ENCODE measurements at places on chromosomes 6 and 20.
A peak's percentile ranks its signal among the peaks of the same experiment; 100 is the strongest.

DNA sequence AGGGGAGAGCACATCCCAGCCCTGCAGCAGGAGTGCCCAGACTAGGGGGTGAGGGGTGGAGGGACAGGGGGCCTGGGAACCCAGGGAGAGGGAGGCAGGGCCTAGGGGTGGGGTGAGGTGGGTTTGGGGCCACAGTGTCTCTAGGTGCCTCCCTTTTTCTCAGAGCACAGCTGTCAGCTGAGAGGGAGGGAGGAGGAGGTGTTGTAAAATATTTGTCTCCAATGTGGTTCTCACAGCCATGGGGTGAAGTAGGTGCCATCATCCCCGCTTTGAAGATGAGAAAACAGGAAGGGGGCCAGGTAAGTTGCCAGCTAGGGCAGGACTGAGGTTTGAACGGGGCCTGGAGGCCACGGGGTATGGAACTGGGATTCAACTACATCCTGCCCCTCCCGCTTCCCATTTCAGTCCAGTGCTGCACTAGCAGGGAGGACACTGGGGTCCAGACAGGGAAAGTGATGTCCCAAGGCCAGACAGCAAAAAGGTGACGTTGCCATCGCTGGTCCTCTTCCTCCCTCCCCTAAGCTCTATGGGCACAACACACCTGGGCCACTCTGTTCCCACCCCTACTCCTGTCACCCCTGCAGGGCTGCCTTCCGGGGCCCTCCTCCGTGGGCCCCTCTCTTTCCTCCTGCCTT is 20.3 kb downstream of the PACSIN1 start:
- peak; percentile 35 for DNase-seq

GRCh38 chr6:4395386-4395785 is 260.0 kb upstream of the ECI2 start:
- DNase-seq: no peak

- DNase-seq: no peak
These were observed 54.5 kb downstream of the KIF16B start for GRCh38 chr20:16518784-16519084.

- DNase-seq: no peak
These were observed 139.7 kb downstream of the TRDN start for GRCh38 chr6:123497025-123497424.

DNA sequence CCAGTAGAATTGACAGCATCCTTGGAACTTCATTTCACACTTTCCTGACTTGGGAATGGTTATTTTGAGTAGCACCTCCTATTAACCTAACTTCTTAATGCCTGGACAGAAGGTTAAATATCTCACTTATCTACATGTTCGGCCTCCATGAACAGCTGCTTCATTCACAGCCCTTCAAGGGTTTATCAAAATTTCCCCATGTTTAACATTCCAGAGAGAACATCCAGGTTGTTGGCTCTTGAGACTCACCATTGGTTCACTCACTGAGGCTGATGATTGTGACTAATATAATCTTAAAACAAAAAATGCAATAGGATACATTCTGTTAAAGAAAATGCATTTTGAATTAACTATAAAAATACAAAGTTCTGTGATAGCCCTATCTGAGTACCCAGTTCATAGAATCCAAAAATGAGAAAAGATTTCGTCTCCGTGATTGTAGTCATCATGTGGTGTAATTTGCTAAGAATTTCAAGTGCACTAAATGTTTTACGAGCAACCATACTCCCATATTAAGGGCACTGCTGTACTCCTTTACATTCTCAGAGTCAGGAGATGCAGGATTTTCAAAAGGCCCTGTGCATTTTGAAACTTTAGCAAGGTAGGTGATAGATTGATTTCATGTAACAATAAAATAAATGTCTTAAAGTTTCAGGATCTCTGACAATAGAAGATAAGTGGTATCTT is 260.6 kb upstream of the TAB2 start:
- DNase-seq: no peak

- DNase-seq: no peak
These were observed 109.3 kb downstream of the GPX5 start for GRCh38 chr6:28634761-28635546.

DNA sequence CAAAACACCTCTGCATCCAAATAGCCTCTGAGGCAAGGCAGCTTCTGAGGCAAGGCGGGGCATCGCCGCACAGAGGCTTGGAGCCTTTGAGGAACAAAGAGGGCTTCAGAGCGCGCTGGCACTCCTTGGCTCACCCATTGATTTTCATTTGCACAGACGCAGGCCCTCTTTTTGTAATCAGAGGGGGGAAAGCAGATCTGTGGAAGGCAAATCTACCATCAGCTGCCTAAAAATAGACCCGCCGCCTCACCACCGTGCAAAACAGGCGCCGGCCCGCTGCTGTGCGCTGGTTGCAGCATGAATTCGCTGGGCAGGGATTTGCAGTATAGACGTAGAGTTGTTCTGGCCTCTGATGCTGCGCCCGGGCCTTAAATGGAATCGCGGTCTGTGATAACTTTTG is 69.9 kb upstream of the STMND1 start:
- DNase-seq: no peak

DNA sequence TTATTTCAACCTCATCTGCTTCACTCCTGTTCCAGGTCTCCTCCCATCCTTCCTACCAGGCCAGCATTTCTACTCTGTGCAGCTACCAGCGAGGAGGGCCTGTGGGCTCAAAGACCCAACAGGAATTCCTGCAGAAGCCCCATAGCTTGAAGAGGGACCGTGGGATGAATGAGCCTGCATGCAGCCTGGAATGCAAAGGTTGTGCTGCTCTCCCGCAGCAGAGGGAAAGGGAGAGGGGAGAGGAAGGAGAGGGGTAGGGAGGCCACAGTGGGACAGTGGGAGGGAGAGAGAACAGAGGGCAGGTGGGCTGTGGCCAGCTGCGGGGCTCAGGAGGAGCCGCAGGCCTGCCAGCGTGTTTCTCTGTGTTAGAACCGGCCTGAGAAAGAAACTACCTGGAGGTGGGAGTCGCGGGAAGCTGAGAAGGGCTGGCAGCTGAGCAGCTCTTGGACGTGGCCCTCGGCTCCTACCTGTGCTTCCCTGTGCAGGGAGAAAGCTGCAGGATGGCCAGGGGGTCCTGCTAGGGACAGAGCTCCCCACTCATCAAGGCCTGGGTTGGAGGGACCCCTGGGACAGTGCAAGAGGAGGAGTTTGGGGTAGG is 66.1 kb upstream of the MLN start:
- no peak for DNase-seq

- DNase-seq: no peak
These were observed 341.2 kb downstream of the CDKAL1 start for GRCh38 chr6:20875369-20875963.

DNA sequence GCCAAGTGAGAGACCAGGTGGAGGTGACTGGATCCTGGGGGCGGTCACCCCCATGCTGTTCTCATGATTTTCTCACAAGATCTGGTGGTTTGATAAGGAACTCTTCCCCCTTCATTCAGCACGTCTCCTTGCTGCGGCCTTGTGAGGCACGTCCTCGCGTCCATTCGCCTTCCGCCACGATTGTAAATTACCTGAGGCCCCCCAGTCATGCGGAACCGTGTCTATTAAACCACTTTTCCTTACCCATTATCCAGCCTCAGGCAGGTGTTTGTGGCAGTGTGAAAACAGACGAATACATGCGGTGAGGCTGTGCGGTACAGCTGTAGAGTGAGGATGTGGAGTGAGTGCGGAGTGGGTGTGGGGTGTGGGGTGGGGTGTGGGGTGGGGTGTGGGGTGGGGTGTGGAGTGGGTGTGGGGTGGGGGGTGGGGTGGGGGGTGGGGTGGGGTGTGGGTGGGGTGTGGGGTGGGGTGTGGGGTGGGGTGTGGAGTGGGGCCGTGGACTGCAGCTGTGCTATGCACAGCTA is 12.1 kb upstream of the NTSR1 start:
- DNase-seq: no peak

DNA sequence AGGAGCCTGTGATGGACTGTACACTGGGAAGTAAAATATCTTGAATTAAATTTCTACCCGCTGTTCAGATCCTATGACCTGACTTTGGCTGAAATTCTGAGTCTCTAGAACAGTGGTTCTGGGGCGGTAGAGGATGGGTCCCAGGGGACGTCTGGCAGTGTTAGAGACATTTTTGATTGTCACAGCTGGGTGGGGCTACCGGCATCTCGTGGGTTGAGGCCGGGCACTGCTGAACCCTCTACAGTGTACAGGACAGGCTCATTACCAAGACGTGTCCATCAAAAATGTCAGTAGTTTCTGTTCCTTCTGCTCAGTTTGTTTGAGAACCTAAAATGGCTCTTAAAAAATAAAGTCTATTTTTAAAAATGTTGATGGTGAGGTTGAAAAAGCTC is 11.5 kb upstream of the RPS6KA2 start:
- DNase-seq: no peak

GRCh38 chr20:17721802-17722486 is 22.2 kb downstream of the BANF2 start:
- peak; percentile 51 for DNase-seq

- DNase-seq: no peak
These were observed 588.0 kb upstream of the ARID1B start for GRCh38 chr6:156189195-156189594.

DNA sequence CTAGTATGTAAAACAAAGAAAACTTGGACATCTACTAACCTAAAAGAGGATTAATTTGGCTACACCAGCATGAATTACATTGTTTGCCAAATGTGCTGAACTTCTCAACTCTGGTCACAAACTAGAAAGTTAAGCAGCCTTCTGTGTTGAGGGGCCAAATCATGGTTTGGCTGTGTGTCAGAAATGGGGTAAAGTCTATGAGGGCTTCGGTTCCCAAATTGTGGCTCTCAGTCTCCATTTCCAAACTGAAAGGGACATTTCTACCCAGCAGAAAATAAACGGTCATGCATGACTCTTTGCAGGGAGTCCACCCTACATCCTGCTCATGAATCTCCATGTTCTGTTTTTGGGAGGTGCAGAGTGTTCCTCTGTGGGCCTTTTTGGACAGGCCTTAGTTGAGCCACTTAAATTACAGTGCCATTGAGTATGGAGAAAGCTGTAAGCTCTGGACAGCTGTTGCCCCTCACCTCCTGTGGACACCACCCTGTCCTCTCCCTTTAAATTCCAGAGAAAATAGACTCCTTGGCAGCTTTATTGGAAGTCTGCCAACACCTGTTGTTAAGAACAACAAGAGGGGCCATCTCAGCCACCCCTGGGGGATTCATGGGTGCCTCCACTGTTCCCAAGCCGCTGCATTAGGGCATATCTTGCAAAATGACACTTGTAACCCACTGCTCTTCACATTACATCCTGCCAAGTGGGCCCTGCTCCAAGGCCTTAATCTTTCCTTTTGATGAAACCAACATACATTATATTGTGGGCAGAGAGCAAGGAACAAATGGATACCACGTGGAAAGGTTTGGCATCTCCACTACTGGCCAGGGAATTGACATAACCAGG is 27.5 kb upstream of the SNRPC start:
- DNase-seq: no peak

DNA sequence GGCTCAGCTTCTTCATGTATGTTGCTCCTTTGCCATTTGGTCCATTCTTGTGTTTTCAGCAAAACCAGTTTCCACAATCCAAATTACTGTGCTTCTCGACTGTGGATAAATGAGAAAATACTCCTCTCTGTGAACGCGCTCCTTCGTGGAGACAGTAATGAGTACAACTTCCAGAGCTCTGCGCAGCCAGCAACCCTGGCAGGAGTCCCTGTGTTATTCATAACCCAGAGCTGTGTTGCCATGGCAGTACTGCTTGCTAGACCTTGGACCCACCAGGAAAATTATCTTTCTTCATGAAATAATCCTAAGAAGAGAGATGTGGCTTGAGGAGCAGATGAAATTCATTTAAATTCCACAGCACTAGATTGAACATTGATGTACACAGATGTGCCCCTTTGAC is 73.7 kb downstream of the SLC22A3 start:
- peak; percentile 85 for DNase-seq

- no peak for DNase-seq
These were observed 85.9 kb downstream of the SMLR1 start for GRCh38 chr6:130913120-130913519.

DNA sequence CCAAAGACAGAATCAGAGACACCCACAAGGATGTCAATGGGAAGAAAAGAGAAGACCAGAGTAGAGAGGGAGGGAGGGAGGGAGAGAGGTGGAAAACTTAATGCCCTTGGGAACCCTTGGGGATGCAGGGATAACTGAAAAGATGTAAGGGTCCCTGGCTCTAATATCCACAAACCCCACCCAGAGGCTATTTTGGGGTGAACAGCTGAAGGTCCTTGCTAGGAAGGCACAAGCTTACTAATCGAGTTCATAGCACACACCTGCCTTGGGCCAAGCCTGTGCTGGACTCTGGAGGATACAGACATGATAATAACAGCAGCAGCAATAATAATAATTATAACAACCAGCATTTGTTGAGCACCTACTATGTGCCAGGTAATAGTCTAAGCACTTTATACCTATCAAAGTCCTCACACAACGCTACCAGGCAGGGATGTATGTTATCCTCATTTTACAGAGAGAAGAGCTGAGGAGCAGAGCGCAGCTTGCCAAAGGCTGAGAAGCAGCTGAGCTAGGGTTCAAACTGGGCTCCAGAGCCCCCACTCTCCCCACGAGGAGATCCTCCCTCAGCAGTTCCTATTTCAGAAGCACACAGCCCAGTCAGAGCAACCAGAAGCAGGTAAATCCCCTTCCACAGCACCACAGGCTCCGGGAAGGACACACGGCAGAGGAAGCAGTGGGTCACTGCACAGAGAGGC is 174.2 kb downstream of the ANKRD60 start:
- DNase-seq: no peak

DNA sequence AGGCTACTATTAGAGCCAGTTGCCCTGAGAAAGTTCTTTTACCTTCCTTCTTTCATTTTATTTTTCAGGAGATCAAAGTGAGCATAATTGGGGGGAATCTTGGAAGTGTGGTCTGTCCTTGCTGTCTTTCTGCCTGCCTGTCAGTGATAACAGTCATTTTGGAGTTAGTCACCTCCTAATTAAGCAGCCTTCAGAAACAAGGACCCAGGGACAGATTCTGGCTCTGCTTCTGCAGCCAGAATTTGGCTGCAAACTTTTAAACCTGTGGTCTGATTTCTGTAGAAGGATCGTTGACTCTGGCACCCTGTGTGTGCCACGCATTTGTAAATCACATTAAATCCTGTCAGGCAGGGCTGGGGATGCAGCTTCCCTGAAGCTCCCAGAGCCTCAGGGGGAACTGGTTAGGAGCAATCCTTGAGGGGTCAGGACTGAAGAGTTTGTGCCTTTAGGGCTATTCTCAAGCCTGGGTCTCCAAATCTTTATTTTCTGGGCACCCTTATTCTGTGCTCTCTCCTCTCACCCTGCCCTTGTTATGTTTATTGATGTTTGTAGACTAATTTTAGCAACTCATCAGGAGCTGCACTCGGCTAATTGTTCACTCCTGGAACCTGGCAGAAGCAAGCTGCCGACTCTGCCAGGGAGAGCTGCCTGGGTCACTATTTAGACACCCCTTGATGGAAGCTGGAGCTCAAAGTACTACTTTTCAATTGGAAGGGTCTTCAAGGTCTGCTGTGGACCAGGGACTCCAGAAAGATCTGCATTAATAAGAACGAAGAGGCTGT is 6.8 kb downstream of the NOX3 start:
- DNase-seq: no peak

All from posterior vena cava (tissue), 2 donors.